ENCODE measurements at places on chromosomes 6 and 20.

GRCh38 chr6:73696966-73697655 lies 1.1 kb downstream of the CD109 start:
- no peak for DNase-seq

GRCh38 chr20:36792422-36792821 lies 18.9 kb upstream of the DSN1 start:
- DNase-seq: no peak

GRCh38 chr6:26476896-26477295 lies 19.1 kb downstream of the BTN2A1 start:
- no peak for DNase-seq

- no peak for DNase-seq
Observed at GRCh38 chr6:43838276-43839036, 68.4 kb downstream of the VEGFA start.

- DNase-seq: no peak
Observed at GRCh38 chr6:113758214-113758613, 98.9 kb upstream of the MARCKS start.

DNA sequence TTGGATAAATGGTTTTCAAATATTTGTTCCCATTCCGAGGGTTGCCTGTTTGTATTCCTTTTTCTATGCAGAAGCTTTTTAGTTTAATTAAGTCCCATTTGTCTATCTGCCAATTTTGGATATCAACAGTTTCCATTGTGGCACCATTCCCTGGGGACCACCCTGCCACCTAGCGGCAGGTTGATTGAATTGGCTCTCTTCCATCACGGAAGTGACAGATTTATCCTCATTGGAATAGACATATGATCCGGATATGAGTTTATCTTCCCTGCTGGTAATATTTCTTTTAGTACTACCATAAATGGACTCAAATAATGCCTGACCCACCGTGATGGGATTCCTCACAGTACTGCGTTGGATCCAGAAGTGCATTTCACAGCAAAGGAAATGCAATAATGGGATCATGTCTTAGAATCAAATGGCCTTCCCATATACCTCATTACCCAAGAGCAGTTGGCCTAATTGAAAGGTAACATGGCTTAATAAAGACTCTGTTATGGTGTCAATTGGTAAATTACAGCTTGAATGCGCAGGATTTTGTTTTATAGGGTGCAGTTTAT lies 327.0 kb downstream of the BMP2 start:
- no peak for DNase-seq

- no peak for DNase-seq
Observed at GRCh38 chr20:62700261-62700930, 8.2 kb upstream of the NTSR1 start.

DNA sequence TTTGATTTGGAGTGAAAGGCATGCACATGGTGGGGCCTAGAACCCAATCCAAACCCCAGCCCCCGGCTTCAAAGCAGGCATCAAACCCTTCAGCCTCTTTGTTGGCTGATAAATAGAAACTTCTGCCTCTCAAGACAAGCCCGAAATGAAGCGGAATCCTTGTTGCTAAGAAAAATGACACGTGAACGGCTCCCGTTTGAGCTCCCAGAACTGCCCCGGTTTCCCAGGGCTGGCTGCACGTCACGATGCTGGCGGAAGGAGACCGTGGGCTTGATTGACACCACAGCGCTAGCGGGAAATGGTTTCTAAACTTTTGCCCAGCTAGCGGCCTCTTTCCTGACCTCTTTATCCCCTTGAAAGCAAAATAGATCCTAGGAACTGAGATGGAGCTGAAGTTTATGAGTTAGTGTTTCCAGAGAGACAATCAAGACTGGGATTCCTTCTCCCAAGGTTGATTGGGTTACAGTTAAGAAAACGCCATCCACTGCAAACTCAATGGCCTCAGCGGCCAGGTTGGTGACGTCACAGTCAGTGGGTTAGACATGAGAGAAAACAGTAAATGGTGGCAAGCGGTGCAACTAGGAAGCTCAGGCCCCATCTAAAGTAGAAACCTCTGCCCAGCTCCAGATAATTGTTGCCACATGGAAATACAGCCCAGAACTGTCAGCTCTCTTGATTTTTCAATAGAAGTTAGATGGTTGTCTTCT lies 117.0 kb downstream of the ANKRD60 start:
- no peak for DNase-seq

- DNase-seq: no peak
Observed at GRCh38 chr6:708237-708598, 15.3 kb upstream of the EXOC2 start.

- DNase-seq: no peak
Observed at GRCh38 chr6:55734256-55734655, 141.1 kb downstream of the BMP5 start.

- DNase-seq: no peak
Observed at GRCh38 chr20:20102163-20102562, 49.8 kb downstream of the CFAP61 start.

- DNase-seq: peak; percentile 7
Observed at GRCh38 chr20:9616833-9617461, 102.6 kb downstream of the LAMP5 start.

DNA sequence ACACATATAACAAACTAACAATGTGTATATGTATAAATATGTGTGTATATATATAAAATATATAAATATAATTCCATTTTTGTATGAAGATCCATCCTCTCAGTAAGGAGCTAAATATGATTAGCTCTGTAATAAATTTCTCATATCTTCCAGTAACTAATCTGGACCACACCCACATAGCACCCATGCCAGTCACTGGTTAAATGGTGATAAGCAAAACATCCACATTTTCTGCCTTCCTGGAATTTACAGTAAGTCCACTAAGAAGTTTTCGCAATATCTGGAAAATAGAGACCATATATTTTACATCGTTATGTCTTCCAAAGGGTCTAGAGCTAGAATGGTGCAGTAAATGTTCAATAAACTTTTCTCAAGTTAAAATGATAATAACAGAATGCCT lies 151.5 kb upstream of the STMND1 start:
- no peak for DNase-seq

GRCh38 chr20:62970307-62971210 lies 18.1 kb downstream of the SLC17A9 start:
- DNase-seq: no peak

- no peak for DNase-seq
Observed at GRCh38 chr6:97293198-97293696, 10.2 kb upstream of the MMS22L start.

- DNase-seq: no peak
Observed at GRCh38 chr6:56860475-56860874, 94.4 kb upstream of the BEND6 start.

DNA sequence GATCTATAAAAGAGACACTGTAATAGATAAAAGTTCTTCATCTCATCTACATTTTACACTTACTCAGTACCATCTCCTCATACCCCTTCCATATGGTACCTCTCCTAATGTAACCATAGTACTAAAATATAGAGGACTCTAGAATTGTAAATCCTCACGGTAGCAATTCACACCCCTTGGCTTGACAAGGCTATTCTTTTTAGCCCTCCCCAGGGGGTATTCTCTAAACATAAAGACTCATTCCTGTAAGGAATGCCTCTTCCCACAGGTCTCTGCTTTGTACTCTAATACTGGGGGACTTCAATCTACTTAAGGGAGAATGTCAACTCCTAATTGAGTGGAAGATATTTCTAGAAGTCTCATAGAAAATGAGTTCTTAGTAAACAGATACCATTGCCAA lies 85.9 kb downstream of the VIP start:
- no peak for DNase-seq

GRCh38 chr6:33856031-33856590 lies 52.3 kb upstream of the MLN start:
- no peak for DNase-seq

DNA sequence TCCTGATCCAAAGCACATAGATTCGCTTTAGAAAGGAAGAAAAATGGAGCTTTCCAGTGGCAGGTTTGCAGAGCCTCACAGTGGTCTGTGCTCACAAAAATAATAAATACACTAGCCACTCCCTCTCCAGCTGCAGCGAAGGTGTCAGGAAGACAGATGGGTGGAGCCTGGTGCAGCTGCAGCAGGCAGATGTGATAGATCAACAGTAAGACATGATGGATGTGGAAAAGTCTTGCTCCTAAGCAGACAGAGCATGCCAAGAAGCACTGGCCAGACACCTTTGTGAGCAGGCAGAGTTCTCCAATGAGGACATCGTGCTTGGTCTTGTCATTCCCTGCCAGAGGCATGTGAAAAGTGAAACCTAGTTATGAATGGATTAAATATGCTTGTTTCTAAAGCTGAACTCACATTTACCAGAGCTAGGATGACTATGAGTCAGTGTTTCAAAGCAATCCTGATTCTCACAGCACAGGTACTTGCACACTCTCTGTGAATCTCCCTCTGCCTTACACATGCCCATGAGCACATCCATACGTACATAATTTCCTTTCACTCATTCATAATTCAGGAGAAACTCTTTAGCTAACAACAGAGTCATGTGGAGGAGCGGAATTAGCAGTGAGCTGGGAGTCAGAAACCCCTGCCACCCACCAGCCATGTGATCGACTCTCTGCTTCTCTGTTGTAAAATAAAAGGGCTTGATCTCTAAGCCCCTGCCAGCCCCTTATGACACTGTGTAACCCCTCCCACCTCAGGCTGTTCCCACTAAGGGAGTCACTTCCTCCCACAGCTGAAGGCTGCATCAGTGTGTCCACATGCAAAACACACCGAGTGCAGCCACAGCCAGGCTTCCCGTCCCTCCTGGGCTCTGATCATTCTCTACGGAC lies 111.2 kb downstream of the SCML4 start:
- DNase-seq: peak; percentile 14

- DNase-seq: no peak
Observed at GRCh38 chr6:22717915-22718314, 148.5 kb downstream of the HDGFL1 start.

- no peak for DNase-seq
Observed at GRCh38 chr6:14396826-14397517, 279.4 kb downstream of the CD83 start.

GRCh38 chr6:45136495-45136894 lies 191.6 kb upstream of the RUNX2 start:
- DNase-seq: no peak

DNA sequence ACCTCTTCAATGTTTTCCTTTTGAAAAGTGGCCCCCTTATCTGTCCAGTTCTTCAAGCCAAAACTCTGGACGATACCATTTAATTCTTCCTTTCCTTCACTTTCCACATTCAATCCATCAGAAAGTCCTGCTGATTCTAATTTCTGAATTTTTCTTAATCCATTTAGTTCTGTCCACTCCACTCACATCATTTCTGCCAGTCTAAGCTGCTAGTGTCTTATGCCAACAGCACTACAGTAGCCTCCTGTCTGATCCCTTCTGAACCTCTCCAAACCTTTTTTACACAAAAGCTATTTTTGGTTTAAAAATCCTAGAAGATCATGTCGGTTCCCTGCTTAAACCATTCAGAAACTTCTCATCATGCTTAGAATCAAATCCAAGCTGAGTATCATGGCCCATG lies 24.5 kb upstream of the SNAP25 start:
- no peak for DNase-seq

DNA sequence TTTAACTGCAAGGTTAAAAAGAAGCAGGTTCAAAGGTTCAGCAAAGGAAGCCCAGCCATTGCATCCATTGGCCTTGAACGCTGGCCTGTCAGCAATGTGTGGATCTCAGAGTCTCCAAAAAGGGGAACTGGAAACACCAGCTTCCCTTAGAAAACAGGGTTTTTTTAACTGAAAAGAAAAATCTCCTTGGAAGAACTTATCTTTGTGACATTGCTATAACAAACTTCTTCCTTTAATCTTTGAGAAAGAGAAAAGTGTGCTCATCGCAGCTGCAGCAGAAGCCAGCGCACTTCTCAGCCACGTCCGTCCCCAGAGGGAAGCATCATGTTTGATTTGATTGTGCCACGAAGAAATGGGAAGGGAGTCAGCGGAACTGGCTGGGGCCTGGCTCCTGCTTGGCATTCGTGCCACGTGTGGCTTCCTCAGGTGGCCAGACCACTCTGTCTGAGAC lies 215.0 kb downstream of the SYNDIG1 start:
- DNase-seq: no peak

GRCh38 chr6:34560366-34561226 lies 4.5 kb upstream of the SPDEF start:
- no peak for DNase-seq

- no peak for DNase-seq
Observed at GRCh38 chr6:3022765-3023662, 23.3 kb downstream of the NQO2 start.

GRCh38 chr6:45461486-45461885 lies 83.8 kb upstream of the SUPT3H start:
- no peak for DNase-seq

- no peak for DNase-seq
Observed at GRCh38 chr6:126100386-126100785, 114.0 kb downstream of the TRMT11 start.

- no peak for DNase-seq
Observed at GRCh38 chr20:56779452-56780143, 150.5 kb downstream of the TFAP2C start.

DNA sequence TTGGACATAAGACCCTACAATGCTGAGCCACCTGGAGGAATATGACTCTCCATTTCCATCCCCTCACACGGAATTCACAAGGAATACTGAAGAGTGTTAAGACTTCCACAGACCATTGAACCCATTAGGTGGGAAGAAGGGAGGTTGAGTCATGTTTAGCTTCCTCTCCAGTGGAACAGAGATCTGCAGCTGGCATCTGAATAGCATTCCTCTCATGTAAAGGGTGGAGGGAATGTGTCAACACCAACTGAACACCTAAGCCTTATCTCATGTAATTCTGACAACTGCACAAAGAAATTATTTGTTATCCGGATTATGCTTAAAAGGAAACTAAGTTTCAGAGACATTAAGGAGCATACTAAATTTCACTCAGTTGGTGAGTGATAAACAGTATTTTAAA lies 705.9 kb downstream of the MAFB start:
- no peak for DNase-seq

DNA sequence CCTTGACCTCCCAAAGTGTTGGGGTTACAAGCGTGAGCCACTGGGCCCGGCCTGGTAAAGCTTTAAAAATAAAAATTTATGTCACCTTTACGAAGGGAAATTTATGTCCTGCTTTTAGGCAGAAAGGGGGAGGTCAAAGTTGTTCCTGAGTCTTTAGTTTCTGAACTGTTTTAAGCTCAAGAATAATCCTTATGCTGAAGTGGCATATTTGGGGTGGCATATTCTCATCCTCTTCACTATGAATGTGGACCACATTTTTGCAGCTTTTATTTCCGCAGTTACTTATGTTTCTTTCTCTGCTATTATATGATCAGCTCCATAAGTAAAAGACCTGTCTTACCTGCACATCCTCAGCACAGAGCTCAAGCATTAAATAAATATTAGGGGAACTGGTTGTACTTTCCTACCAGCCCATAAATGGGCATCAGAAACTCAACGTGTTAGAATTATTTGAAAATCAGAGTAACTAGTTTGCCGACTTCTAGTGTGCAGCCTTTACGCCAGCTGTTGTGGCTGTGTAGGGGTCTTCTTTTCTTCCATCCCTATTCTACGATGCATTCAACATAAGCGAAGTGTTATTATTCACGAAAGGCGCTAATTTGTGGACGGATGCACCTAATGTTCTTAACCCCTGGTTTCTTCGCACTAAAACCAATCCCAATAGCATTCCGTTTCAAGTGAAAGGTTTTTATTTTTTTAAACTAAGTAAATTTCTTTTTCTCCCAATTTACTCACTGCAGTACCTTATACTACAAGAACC lies 867 bp upstream of the AKAP7 start:
- no peak for DNase-seq

GRCh38 chr6:71420693-71421328 lies 132.2 kb downstream of the OGFRL1 start:
- no peak for DNase-seq

- DNase-seq: no peak
Observed at GRCh38 chr6:150286460-150286859, 82.4 kb upstream of the IYD start.

- no peak for DNase-seq
Observed at GRCh38 chr6:31187780-31188194, 17.3 kb upstream of the POU5F1 start.

Measured in T-helper 22 cell (primary cell).